ENCODE measurements at places on chromosomes 7 and 10.

- no peak for DNase-seq
Observed at GRCh38 chr10:11373717-11374171, 237.7 kb downstream of the USP6NL start.

DNA sequence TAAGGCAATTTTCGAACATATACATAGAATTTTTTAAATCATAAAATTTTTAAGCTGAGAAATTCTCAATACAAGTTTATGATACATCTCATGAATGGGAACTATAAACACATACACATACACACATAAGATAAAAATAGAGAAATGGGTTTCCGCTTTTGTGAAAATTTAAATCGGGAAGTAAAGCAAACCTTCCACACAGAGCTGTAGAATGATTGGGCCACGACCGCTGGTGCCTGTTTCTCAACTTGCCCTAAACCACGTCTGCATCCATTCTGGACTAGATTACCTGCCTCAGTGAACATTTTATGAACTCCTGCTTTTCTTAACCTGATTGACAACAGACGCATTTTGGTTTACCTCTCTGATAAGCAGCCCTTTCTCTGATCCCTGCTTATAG lies 264.4 kb downstream of the SKAP2 start:
- DNase-seq, result no peak

DNA sequence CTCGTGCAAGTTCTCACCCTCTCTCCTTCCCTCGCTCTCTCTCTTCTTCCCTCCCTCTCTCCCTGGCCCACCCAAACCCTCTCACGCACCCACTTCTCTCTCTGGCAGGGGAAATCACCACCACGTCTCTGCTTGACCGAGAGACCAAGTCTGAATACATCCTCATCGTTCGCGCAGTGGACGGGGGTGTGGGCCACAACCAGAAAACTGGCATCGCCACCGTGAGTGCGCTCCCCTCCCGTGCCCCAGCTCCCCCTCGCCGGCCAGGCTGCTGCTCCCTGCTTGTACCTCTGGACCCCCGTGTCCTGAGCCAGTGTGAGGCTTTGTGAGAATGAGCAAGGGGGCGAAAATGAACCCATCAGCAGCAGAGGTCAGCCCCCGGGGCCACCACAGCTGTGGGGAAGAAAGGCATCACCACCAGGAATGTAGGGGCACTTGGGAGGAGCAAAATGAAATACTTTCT lies 25.5 kb downstream of the C10orf105 start:
- DNase-seq, result no peak

DNA sequence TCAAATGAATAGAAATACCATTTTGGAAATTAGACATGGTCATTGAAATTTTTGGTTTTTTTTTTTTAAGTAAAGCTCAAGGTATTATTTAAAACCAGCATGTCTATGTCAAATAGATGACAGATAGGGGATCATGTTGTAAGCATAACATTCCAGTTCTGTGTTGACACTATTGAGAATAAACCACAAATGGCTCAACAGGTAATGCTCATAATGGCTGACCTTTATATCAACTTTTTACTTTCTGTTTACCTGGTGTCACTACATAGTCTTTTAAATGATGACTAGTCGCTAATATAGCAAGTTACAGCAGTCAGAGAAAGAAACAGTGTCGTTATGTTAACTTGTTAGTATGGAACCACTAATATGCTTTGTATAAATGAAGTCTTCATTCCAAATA lies 616.0 kb downstream of the GATA3 start:
- DNase-seq, result no peak

- no peak for DNase-seq
Observed at GRCh38 chr10:91022924-91023699, 102.2 kb upstream of the ANKRD1 start.

- DNase-seq, result no peak
Observed at GRCh38 chr7:69182596-69183467, 415.4 kb upstream of the AUTS2 start.

DNA sequence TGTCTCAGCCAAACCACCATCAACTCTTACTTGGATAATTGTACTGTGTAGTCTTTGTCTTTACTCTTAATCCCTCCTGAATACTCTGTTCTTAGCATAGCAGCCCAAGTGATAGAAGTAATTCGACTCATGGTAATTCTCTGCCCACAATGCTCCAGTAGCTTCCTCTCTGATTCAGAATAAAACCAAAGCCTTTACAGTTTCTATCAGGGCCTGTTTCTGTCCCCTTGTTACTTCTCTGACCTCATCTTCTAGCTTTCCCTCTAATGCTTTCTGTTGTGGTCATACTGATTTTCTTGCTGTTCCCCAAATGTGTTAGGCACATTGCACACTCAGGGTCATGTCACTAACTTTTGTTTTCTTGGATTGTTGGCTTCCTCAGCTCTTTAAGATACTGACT lies 8.0 kb downstream of the ZNF518A start:
- no peak for DNase-seq

DNA sequence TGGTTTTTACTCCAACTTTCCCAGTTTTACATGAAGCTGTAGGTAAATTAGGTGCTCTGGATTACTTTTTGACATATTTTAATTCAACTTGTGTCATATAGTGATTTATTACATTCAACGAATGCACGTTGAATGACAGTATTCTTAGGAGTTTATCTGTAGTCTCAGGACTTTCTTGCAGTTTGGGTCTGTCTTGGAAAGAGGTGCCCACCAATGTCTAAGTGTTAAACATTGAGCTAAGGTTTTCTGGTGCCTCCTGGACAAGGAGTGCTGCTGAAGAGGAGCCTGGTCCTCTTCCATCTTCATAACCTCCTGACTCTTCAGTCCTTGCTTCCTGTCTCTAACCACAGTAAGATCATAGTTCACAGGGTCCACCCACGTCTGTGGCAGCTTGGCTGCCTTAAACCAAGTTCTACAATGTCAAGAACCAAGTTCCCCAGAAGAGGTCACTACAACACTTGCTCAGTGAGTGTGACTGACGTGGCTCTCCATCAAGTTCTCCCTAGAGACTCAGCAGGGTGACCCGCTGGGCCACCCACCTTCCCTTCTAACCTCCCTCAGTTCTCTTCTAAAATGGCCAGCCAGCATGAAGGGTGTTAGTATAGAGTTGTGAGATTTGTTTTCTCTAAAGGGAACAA lies 6.1 kb downstream of the NPY start:
- DNase-seq, result peak; percentile 63

GRCh38 chr10:110903280-110904278 lies 15.4 kb downstream of the BBIP1 start:
- peak; percentile 67 for DNase-seq

- no peak for DNase-seq
Observed at GRCh38 chr10:104099941-104100340, 14.3 kb upstream of the COL17A1 start.

GRCh38 chr7:28890137-28890536 lies 68.0 kb downstream of the TRIL start:
- DNase-seq, result no peak

- no peak for DNase-seq
Observed at GRCh38 chr7:141436575-141437075, 114.6 kb upstream of the AGK start.

- no peak for DNase-seq
Observed at GRCh38 chr10:43037440-43037839, 39.4 kb upstream of the RET start.

DNA sequence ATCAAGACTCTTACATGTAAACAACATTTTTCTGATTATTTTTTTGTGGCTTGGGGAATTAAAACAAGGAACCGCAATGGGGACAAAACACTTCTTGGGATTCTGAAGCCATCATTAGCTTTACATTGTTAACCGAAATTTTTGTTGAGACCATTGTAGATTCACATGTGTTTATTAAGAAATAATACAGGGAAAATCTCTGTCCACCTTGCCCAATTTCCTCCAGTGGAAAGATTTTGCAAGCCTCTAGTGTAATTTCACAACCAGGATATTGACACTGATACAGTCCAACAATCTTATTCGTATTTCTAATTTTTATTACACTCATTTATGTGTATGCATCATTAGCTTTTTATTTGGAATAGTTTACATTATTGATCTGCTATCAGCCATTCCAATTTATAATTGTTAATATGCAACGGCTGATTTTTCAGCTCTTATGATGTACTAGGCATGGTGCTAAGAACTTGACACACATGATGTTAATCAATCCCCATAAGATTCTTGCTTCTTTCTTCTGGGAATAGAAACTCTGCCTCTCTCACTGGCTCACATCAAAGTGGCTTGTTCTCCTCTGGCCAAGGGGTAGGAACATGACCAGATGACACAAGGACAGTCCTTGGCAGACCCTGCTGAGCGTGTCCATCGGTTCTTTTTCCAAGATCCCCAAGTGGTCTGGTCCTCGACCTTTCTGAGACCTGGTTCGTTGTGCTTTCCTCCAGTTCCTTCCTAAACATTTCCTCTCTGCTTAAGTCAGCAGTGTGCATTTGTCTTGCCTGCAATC lies 137.6 kb downstream of the ADAM12 start:
- DNase-seq, result no peak

DNA sequence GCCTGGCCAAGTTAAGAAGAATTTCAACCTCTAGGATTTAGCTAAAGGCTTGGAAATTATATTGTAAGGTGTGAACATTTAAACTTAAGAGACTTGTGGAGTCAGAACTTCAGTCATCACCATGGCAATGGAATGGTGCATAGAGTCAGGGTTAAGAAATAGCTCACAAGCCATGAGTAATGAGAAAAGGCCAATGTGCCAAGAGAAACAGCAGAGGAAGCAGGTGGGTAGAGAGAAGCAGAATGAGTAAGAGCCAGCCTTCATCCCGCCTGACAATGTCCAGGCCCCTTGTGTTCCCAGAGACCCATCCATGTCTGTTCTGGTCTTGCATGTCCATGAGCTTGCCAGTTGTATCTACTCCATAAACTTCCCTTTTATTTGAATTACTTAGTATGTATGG lies 62.6 kb upstream of the TBX20 start:
- no peak for DNase-seq
